ENCODE measurements at places on chromosomes 1 and 21.

DNA sequence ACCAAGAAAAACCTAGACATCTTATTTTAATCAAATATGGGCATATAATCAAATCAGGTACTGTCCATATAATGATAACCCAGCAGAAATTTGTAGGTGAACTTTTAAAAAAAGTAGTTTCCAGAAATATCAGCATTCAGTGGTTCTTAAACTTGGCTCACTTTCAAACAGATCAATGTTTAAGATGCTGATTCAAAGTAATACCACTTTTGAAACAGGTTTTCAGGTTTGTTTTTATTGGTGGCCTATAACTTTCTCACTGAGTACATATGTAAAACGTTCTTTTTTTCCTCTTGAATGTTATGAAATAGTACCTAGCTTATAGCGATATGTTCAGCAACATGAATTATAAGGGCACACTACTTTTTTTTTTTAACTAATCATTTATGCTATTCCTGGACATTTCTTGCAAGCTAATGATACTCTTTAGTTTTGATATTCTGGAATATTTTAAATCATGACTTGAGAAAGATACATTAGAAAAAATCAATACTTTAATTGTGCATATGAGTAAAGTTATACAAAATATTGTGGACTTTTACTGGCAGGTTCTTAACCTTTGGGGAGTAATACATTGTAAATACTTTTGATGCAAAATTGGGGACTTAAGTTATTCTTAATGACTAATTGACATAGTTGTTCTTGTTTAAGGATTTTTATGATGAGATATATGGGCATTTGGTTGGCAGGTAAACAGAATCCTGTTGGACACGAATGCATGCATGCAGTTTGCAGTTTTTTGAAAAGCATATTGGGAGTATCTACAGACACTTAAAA lies 3.0 kb downstream of the NFIA start:
- no peak for DNase-seq

- DNase-seq, result no peak
These were observed 5.4 kb downstream of the NEK7 start for GRCh38 chr1:198162091-198162767.

DNA sequence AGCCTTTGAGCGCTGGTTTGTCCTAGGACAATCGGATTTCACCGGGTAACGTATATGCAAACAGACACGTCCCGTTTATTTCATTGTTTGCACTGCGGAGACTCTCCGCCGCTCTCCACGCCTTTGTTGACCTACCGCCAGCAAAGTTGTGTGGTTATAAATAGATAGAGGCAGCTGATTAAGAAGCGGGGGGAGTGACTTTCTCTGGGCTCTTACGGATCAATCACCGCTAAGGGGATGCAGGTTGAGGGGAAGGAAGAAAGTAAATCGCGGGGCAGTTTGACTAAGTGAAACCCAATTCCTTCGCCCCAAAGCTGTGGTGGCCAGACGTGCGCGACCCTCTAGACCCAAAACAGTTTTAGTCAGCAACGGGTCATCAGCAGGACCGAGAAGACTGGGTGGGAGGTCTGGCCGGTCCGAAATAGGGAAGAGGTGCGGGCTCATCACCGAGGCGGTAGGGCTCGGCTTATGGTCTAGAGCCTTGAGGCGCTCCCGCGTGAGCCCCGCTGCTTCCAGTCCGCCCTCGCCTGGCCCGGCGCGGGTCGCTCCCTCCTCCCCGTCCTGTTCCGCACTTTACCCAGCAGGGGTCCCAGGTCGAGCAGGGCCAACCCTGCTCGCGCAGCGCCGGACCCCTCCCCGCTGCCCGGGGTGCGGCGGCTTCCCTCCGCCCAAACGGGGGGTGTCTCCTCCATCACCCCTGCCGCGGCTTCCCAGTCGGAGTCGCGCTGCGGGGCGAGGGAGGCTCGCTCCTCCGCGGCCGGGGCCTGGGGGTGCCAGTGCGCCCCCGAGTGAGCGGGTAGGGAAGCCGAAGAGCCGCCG lies 120.8 kb upstream of the RRP15 start:
- DNase-seq, result peak; percentile 47

DNA sequence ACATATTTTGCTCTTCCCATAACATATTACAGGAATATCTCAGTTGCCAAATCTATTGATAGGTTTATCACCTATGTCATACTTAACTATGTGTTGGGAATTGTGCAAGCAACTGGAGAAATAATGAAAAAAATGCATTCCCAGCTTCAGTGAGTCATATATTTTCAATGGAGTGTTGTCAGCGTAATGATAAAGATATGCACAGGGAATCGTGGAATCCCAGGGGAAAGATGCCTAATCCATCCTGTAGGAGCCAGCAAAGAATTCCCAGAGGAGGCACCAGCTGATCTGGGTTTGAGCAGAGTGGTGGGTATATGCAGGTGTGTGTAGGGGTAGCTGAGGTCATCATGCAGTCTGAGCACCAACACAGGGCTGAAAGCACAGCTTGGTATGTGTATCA lies 213.3 kb upstream of the DAB1 start:
- peak; percentile 79 for DNase-seq

- DNase-seq, result peak; percentile 46
These were observed 41.2 kb downstream of the SKI start for GRCh38 chr1:2269193-2269921.
